ENCODE measurements at places on chromosomes 16 and 17.

- no peak for DNase-seq
Measured at GRCh38 chr16:56701534-56701933, 19.3 kb downstream of the MT1X start.

DNA sequence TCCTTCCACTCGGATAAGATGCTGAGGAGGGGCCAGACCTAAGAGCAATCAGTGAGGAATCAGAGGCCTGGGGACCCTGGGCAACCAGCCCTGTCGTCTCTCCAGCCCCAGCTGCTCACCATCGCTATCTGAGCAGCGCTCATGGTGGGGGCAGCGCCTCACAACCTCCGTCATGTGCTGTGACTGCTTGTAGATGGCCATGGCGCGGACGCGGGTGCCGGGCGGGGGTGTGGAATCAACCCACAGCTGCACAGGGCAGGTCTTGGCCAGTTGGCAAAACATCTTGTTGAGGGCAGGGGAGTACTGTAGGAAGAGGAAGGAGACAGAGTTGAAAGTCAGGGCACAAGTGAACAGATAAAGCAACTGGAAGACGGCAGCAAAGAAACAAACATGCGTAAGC, 12.4 kb downstream of the TP53 start:
- DNase-seq, result no peak

GRCh38 chr17:83194761-83195329, 115.4 kb downstream of the METRNL start:
- no peak for DNase-seq

DNA sequence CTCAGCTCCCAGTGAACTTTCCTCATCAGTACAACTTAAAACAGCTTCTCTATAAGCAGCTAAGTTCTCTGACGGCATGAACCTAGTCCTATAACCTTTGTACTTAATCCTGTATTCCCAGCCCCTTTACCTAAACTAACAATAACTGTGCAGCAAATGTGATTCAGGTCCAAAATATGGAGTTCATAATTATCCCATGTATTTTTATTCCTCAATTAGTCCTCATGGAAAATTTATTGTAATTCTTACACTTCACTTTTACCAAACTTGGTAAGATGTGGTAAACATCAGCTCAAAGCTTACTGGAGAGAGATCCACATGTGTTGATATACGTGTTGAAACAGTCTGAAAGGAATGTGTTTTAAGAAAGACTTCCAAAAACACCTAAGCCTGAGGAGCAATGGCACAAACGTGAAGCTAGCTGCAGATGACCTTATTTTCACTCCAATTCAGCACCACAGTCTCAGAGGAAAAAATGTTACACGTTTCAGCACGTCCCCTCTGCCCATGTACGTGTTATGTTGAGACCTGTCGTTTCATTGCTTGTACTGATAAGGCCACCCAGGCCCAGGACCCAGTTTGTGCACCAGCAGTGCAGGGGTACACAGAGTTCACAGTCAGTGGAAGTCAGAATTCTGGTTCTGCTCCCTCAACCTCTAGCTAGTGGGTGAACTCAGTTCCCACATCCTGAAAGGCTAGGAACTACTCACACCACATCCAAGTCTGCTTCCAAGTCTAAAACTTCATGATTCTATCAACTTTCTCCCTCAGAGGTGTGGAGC, 7.1 kb downstream of the USP31 start:
- DNase-seq, result no peak

GRCh38 chr17:55693254-55694216, 29.1 kb downstream of the TMEM100 start:
- DNase-seq, result no peak

- no peak for DNase-seq
Measured at GRCh38 chr17:30226878-30227277, 8.6 kb downstream of the SLC6A4 start.

DNA sequence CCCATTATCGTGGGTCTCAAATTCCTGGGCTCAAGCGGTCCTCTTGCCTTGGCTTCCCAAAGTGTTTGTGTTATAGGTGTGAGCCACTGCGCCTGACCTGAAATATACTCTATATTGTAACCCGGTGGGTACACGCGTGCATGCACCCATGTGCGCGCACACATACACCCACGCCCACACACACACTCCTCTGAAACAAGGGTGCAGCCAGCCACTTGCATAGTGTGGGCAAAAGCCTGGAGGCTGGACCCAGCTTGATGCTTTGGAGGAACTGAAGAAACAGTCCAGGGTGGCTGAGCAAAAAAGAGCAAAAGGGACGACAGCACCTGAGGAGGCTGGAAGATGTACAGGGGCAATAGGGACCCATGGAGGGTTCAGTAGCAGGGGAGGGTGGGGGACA, 29.9 kb downstream of the NAGPA start:
- DNase-seq, result no peak

- DNase-seq, result peak; percentile 10
Measured at GRCh38 chr16:88907768-88908167, 41.3 kb upstream of the PABPN1L start.

DNA sequence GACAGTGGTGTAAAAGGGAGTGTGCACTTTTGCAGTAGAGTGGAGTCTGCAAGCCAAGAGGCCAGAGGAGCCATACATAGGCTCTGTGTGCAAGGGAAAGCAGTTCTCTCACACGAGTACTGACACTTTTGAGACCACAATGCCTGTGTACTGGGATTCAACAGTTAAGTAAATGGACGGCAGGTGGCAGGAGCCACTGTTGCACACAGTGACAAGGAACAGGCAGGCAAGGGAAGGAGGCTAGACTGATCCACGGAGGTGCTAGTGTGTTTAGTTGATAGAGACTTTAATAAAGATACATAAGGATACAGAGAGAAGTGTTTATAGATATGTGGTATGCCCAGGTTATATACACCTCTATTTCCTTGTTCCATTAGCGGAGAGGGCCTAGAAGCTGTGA, 67.0 kb downstream of the MPRIP start:
- DNase-seq, result no peak

DNA sequence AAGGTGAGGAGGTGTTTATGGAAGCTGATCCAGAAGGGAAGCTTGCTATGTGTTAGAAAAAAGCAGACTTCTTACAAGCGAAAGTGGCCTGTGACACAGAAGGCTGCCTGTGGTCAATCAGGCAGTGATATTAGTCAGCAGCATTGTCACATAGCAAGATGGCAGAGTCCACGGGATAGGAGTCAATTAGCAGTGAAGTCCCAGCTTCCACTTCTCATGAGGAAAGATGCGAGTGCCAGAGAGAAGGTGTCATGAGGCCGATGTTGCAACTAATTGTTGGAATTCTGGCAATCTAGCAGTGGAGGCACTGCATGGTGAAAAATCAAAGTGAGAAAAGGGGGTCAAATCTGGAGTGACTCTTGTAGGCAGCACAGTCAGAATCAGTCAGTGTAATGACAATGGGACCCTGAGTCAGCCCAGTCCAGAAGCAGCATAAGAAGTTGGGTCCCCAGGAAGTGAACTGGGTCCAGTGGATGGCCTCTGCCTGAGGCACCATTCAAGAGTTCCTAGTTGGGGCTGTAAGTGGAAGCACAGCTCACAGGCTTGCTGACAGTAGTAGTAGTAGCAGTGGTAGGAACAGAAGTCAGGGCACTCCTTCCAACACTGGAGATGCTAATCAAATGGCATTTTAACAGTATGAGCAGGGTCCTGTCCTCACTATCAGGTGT, 85.1 kb downstream of the TNFRSF13B start:
- DNase-seq, result no peak

DNA sequence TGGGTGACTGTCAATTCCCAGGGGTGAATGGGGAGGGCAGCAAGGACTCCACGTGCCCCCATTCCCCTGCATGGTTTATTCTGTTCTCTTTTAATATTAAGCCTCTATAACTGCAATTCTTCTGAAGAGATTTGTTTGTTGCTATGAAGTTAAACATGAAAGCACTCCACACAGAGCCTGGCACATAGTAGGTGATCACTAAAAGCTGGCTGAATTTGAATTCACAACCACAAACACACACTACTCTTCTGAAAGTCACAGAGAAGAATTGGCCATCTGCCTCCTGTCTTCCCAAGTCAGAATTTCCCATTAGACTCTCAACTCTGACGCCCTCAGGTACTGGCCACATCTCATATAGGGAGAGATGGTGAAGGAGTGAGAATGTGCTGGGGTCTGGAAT, 55.5 kb downstream of the COG7 start:
- DNase-seq, result no peak

DNA sequence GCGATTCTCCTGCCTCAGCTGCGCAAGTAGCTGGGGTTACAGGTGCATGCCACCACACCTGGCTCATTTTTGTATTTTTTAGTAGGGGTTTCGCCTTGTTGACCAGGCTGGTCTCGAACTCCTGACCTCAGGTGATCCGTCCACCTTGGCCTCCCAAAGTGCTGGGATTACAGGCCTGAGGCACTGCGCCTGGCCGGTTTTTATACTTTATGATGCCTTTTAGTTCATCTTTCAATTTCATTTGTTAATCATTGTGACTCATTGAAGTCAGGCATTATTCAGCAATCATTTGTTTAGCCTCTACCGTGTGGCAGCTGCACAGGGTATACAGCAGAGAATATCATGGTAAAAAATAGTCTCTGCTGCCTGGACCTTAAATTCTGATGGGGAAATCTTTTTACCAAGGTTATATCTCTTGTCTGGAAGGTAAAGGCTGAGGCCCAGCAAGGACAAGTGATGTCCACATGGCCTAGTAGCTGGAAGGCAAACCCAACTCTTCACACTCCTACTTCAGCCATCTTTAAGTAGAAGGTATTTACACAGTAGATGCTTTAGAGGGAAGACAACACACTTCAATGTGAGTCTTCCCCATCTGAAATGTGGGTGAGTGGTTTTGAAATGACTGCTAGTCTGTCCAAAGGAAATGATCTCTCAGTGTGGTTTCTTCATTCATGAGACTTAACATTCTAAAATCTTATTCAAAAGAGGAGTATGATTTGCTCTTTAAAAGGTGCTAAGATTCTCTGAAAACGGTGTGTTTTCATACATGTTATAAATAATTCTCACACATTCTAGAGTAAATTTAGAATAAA, 2.4 kb downstream of the PRPSAP2 start:
- DNase-seq, result no peak

GRCh38 chr16:85492295-85492864, 120.7 kb upstream of the GSE1 start:
- no peak for DNase-seq

DNA sequence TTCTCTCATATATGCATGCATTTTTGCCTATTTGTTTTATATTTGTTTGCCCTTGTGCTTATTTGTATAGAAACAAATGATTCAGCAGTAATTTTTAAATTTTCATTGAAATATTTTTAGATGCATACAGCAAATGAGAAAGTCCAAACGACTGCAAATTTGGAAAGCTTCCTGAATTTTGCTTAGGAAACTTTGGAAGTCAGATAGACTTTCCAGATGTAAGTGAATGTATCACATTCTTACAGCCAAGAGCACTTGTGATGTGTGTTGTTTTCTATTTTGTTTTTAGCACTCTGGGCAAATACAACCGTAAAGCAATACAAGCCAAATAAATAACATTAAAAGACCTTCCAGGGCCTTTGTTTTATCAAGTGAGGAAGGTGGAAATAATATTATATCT, 680.8 kb upstream of the CDH8 start:
- DNase-seq, result no peak

DNA sequence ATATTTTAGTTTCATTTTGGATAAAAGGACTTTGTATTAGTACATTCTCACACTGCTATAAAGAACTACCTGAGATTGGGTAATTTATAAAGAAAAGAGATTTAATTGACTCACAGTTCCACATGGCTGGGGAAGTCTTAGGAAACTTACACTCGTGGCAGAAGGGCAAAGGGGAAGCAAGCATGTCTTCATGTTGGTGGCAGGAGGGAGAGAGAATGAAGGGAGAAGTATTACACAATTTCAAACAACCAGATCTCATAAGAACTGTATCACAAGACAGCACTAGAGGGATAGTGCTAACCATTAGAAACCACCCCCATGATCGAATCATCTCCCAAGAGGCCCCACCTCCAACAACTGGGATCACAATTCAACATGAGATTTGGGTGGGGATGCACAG, 142.9 kb downstream of the USP31 start:
- no peak for DNase-seq

DNA sequence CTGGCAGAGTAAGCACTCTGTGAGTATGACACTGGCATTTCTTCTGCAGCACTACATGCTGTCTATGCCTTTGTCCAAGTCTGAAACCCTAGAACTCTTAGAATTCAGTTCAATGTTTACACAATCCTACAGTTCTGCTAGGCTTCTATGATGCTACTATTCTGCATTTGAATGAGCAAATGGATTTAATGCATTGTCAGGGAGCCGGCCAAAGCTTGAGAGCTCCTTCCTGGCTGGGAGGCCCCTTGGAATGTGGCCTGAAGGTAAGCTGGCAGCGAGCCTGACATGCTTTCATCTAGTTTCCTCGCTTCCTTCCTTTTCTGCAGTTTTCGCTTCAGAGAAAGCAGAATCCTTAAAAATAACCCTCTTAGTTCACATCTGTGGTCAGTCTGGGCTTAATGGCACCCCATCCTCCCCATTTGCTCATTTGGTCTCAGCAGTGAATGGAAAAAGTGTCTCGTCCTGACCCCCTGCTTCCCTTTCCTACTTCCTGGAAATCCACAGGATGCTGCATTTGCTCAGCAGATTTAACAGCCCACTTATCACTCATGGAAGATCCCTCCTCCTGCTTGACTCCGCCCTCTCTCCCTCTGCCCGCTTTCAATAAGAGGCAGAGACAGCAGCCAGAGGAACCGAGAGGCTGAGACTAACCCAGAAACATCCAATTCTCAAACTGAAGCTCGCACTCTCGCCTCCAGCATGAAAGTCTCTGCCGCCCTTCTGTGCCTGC, at the start of gene CCL2:
Gene CCL2, plus strand, starts transcription at position 635 of the 730 bp plus-strand sequence. Its CDS starts 65 bp downstream, at position 700.
- peak; percentile 90 for DNase-seq

DNA sequence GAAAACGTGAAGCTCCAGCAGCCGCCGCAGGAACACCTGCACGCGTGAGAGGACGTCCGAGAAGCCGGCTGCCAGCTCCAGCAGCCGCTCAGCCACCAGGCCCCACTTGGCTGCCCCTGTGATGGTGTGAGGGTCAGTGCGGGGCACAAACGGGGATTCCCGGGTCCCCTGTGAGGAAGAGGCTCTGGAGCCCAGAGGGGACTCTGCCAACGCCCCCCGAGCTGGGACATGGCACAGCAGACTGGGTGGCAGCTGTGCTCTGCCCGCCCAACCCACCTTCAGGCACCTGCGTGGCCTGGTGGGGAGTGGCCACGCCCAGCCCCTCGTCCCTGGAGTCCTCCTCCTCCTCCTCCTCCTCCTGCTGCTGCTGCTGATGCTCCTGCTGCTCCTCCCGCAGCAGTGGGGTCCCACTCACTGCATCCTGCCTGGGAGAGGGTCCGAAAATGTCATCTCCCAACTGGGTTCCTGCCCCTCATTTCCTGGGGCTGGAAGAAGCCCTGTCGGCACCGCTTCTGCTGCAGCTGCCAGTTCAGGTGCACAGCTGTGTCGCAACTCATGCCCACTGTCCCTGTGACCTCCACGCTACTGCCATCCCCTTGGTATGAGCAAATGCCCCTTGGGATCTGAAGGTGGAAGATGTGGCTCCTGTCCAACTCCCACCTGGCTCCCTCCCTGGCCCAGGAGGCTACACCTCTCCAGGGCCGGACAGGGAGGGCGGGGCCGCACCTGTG, 27.5 kb downstream of the CTU2 start:
- DNase-seq, result no peak

DNA sequence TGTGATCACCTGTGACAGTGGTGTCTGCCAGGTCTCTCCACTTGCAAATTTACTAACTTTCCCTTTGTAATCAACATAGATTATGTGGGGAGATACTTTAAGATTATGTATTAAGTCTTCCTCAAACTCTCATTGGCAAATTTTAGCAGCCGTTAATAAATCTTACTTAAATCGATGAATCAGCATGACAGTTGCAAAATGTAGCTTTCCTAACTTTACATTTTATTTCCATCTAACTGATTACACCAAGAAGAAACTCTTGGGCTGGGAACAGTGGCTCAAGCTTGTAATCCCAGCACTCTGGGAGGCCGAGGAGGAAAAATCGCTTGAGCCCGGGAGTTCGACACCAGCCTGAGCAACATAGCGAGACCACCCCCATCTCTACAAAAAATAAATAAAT, 23.3 kb upstream of the CPNE2 start:
- no peak for DNase-seq

Data from fibroblast of the aortic adventitia (primary cell).